ENCODE measurements at places on chromosomes 3 and 15.

GRCh38 chr3:78729946-78730345 is 1037.9 kb downstream of the ROBO1 start:
- no peak for DNase-seq

DNA sequence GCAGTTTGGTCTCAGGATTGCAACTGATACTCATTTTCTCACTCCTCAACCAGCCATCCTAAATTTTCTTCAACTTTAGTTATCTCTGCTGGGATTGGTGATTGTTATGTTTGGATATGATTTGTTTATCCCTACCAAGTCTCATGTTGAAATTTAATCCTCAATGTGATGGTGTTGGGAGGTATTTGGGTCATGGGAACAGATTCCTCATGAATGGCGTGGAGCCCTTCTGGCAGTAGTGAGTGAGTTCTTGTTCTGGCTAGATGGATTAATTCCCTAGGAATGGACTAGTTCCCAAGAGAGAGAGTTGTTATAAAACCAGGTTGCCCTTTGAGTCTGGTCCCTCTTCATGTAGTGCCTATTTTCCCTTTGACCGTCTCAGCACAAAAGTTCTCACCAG is 399.9 kb downstream of the SQOR start:
- DNase-seq: no peak

DNA sequence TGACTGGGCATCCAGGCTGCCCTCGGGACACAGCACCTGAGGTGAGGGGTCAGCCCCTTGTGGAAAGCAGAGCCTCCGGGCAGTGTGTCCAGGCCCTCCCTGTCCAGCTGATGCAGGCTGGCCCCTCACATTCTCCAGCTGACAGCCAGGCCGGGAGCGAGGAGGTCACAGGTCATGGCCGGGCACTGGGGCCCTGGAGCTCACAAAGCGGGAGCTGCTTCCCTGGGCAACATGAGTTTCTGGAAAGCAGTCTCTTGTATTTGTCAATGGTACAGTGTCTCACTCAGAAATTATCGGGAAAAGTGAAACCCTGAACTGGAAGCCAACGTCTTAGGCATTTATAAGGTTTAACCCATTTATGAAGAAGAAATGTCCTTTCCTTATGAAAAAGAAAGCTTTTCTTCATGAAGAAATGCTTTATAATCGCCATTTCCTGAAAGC is 118.5 kb downstream of the OPA1 start:
- no peak for DNase-seq

GRCh38 chr3:90261481-90262433 is 1154.3 kb downstream of the EPHA3 start:
- DNase-seq: no peak

- no peak for DNase-seq
Measured at GRCh38 chr3:156655819-156656550, 18.4 kb upstream of the TIPARP start.

DNA sequence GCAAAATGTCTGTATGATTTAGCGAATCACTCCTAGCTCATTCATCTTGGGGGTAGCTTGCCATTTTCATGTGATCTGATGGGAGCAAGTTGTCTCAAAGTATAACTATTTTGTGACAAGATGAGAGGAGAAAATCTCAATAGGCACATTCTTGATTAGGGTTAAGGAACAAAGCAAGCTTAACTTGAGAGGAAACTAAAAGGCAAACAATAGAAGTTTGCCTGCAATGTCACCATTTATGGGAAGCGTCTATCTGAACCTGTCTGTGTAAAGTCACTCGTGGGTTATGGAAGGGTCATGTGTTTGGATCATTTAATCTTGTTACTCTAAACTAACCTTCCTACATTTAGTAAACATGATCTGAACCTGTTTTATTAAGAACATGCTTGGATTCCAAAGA is 232.5 kb downstream of the CDIN1 start:
- DNase-seq: no peak

DNA sequence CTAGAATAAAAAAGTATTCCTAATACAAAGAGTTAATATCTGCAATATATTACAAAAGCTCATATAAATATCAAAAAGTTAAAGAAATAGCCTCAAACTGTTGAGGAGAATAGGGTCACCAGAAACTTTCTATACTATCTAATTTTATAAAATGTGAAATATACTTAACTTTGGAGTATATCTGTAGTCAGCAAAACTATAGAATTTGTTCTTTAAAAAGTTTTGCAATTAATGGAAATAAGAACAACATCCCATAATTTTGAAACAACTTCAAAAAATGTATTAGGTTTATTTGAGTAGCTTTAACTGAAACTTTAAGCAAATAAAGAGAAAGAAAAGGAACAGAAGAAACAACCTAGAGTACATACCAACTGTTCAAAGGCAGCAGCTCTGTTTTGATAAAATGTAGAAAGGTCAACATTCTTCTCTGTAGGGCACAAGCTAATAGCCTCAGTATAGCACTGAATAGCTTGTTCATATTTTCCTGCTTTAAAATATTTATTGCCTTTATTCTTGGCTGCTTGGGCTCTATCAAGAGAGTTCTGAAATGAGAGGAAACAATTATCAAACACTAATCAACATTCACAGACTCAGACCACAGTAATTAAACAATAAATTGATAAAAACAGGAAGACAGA is 14.3 kb downstream of the TOMM70 start:
- no peak for DNase-seq

DNA sequence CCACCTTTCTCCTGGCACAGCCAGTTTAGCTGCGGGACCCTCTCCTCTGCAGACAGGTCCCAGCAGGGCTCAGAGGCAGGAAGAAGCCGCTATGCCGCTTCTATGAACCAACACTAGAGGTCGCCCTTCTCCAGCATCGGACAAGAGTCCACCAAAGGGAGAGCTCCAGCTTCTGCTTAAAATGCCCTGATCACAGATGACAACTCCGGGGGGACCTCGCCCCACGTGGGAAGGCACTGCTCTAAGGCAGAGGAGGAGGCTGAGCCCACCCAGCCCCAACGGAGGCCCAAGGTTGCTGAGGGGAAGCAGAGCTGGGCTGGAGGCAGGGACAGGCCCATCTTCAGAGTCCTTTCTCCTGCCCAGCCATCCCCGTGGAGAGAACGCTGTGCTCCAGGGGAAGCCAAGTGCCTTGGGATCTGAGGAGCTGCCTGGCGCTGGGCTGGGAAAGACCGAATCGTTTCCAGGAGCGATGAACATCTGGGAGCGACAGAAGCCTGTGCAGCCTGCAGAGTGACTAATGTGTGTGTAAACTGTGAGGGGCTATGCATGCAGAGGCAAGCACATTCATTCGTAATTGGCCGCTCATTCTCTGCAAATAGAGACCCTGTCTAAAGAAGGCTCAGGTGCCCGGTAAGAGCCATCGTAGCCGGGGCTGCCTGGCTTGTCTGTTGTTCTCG is 43.5 kb upstream of the BDH1 start:
- peak; percentile 67 for DNase-seq

- no peak for DNase-seq
Measured at GRCh38 chr3:141240286-141240685, 8.7 kb downstream of the PXYLP1 start.

- no peak for DNase-seq
Measured at GRCh38 chr15:66623801-66624453, 58.1 kb upstream of the LCTL start.

DNA sequence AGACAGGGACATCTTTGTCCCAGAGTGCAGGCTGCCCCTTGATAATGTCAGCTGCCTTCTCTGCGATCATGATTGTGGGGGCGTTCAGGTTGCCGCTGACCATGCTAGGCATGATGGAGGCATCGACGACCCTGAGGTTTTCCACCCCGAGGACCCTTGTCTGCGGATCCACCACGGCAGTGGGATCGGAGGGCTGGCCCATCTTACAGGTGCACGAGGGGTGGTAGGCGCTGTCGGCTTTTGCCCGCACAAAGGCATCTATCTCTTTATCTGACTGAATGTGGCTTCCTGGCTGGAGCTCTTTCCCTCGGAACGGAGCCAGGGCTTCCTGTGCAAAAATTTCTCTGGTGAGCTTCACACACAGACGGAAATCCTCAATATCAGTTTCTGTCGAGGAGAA is 28.4 kb downstream of the CHDH start:
- DNase-seq: no peak

GRCh38 chr3:156151824-156152428 is 31.5 kb downstream of the KCNAB1 start:
- peak; percentile 46 for DNase-seq

- no peak for DNase-seq
Measured at GRCh38 chr3:131239267-131239666, 142.3 kb upstream of the NUDT16 start.

GRCh38 chr3:184910664-184911063 is 98.7 kb downstream of the VPS8 start:
- DNase-seq: no peak

DNA sequence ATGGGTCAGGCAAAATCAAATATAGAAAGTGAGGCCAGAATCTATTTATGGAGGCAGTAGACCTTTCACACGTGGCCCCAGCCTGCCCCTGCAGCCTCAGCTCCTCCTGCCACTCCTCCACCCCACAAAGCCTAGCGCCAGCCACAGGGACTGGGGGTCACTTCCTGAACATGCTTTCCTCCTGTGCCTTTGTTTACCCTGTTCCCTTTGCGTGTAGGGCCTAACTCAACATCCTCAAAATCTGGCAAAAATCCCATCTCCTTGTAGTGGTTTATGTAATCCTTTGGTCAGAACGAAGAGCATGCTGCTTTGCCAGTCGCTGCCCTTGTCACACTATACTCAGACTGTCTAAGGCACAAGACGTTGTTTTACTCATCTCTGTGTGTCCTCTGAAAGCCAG is 39.6 kb downstream of the KBTBD12 start:
- DNase-seq: no peak

- no peak for DNase-seq
Measured at GRCh38 chr15:31563001-31563400, 236.4 kb downstream of the KLF13 start.

DNA sequence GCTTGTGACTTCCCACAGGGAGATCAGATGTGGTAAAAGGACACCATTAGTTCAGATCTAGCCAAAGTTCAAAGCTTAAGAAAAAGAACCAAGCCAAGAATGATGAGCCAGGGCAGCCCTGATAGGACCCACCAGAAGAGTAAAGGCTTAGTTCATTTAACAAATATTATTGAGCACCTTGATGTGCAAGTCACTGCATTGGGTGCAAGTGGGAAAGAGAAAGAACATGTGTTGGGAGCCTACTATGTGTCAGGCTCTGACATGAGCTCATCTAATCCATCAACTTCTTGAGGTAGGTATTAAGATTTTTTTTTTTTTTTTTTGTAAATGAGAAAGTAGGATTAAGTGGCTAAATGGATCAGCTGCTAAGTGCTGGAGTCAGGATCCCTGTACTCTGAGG is 53.4 kb upstream of the PIAS1 start:
- DNase-seq: no peak

DNA sequence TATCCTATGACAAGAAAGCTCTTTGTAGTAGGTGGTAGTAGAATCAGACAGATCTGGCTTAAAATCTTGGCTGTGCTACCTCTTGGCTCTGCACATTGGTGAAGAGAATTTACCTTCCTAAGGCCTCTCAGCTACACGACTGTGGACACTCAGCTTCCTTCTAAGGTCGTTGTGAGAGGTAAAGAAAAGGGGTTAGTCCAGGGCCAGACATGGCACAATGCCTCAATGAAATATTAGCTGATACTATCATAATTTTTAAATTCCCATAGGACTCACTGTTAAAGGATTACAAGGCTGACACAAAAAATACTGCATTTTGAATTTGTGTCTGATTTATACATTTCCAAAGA is 80.4 kb downstream of the IGF1R start:
- DNase-seq: no peak

GRCh38 chr3:176561826-176562225 is 635.5 kb downstream of the TBL1XR1 start:
- DNase-seq: no peak

DNA sequence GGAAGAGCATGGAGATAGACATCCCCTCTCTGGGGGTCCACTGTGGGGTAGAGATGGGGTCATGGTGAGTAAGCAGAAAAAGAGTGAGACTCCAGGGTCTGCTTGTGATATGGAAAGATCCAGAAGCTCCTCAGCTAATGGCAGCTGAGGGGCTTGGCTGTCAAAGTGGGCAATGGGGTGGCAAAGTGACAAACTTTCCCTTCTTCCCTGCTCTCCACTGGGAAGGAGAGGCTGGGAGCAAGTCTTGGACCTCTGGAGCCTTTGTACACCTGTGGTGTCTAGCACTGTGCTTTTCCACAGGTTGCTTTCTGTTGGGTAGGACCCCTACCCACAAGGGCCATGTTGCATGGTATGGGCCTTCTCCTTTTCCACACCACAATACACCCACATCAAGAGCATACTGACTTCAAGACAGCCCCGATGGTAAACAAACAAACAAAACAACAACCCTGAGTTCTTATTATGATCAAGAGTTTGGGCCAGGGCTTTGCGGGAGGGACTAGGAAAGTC is 3.5 kb downstream of the ITGA11 start:
- DNase-seq: no peak

GRCh38 chr3:153285194-153285641 is 123.2 kb downstream of the RAP2B start:
- DNase-seq: no peak

DNA sequence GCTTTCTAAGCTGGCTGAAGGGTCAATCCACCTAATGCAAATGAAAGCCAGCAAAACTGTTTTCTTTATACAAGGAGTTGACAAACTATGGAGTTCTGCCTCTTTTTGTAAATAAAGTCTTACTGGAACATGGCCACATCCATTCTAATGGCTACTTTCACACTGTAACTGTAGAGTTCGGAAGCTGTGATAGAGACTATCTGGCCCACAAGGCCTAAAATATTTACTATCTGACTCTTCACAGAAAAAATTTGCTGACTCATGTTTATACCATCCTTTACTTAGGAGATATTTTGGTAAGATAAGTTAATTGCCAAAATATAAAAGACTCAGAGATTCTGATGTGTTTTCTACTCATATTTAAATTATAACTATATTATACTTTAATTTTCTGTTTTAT is 93.7 kb upstream of the GK5 start:
- DNase-seq: no peak

GRCh38 chr15:73991260-73991659 is 835 bp downstream of the STOML1 start:
- no peak for DNase-seq

GRCh38 chr3:146892041-146892440 is 286.9 kb upstream of the PLSCR5 start:
- DNase-seq: no peak

- DNase-seq: no peak
Measured at GRCh38 chr15:85960381-85960780, 119.3 kb upstream of the AGBL1 start.

GRCh38 chr15:52441841-52442240 is 86.8 kb downstream of the MYO5A start:
- DNase-seq: no peak

DNA sequence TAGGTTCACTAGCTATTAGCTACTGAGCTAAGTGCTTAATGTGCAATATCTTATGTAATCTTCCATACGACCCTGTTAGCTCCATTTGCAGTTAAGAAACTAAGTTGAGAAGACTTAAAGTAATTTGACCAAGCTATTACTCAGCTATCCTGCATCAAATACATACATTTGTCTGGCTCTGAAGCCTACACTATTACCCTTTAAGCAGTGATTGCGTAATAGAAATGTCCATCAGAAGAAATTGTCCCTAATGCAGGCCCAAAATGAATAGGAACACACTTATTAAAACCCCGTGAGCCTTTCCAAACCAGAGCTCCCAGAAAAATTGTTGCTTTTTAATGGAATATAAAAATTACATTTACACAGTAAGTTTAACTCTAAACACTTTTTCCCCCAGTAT is 5.3 kb upstream of the MYO1E start:
- DNase-seq: no peak
